ENCODE measurements at places on chromosomes 1 and 21.

DNA sequence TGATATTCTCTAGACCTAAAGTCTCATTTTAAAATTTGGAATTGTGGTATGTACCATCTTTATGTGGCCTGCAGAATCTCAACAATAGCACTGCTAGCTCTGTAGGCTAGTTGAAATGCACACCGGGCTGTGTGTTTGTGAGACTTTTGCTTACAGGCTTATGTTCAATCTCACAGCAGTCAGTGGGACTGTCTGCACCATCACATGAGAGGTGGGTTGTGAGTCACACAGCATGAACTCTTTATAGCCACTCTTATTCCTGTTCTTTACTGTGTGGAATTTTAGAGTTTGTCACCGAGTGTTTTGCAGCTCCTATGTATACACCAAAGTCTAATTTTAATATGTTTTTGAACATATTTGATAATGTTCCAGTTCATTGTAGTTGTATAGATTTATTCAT lies 74.6 kb downstream of the RASAL2 start:
- no peak for DNase-seq

- no peak for DNase-seq
Measured at GRCh38 chr21:14259747-14260146, 43.8 kb downstream of the RBM11 start.

GRCh38 chr1:19409477-19410341 lies 75.6 kb downstream of the CAPZB start:
- no peak for DNase-seq

GRCh38 chr1:153099461-153100045 lies 5.2 kb upstream of the SPRR2E start:
- DNase-seq = no peak

- no peak for DNase-seq
Measured at GRCh38 chr1:43238991-43239469, 30.8 kb upstream of the TMEM125 start.

DNA sequence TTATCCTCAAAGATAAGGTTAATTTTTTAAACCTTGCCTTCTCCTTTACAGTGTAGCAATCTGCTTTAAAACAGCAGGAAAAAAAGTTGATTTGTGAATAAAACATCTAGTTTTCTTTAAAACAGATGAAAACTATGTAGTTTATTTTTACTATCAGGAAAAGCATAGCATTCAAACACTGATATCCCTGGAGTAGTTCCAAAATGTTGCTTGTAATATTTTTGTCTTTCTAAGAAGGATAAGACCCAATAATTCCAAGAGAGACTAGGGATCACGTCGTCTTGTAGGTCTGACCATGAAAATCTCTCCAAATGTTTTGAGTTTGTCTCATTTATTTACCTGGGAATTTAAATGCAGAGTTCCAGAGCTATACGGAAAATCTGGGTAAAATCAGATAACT lies 204.0 kb downstream of the NTNG1 start:
- DNase-seq = no peak

- DNase-seq = no peak
Measured at GRCh38 chr1:111756124-111756513, 418 bp downstream of the DDX20 start.

DNA sequence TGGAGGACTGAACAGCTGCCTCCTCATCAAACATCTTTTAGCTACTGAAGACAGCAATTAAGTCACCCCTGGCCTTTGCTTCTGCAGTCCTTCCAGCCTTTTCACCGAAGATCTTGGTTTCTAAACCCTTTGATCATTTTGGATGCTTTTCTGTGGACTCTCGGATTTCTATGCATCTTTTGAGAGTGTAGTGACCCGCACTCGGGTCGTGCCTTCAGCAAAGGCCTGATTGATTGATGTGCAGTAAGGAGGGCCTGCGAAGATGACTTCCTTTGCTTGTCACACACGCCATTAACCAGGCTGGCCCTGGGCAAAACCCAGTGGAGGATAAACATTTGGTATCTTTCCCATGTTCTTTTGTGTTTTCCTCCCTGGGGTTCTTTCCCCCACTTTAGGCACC lies 157.5 kb upstream of the CD34 start:
- DNase-seq = no peak

DNA sequence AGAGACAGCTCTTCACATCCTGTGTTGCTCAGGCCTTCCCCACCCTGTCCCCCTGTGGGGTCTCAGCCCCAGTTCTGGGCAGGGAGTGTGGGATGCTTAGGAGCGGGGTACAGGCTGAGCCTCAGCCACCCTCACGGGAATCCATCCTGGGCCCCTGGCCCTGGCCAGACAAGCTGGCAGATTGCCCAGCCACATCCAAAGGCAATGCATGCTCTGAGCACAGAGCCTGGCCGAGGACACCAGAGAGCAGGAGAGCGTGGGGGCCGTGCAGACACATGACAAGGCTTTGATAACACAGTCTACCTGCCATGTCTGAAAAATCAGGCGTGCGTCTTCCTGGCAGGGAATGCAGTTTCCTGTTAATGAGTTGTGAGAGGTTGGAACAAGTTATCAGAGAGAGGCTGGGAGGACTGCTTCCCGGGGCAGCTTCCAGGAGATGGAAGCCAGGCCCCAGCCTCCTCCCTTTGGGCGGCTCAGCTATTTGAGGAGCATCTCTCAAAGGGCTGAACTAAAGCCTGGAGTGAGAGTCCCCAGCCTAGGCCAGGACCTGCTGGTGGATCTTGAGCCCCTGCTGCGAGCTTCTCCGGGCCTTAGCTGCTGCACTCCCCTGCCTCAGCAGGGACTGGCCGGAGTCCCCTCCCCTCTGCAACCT lies 72.2 kb upstream of the SELENON start:
- DNase-seq = no peak

DNA sequence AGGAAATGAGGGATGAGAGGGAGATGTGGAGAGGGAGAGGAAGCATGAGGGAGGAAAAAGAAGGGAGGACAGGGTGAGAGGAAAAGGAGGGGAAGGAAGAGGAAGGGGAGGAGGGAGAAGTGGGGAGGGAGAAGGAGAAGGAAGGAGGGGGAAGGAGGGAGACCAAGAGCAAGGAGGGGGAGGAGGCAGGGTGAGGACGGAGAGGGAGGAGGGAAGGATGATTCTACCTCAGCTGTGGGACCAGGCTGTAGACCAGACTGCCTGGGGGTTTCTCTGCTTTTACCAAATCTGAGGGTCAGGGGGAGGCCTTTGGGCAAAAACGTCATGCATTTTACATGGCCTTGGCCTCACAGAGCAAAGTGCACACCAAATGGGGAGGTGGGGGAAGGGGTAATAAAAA lies 94.5 kb downstream of the KCND3 start:
- DNase-seq = no peak

DNA sequence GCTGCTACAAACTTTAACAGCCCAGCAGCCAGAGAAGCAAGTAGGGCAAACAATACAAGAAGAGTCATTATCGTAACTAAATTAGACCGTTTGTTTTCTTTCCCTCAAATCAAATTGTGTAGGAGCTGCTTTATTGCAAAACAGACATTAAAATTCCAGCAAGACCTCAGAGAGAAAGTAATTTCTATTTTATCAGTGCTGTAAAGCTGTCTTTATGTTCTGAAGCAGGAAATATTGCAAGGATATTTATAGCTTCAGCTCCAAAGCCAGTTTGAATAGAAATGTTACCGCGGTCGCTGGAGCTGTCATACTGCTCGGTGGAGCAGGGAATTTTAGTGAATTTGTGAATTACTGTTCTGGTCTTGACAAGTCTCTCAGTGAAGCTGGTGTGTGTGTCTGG lies 503.8 kb upstream of the PLXNA2 start:
- DNase-seq = no peak

DNA sequence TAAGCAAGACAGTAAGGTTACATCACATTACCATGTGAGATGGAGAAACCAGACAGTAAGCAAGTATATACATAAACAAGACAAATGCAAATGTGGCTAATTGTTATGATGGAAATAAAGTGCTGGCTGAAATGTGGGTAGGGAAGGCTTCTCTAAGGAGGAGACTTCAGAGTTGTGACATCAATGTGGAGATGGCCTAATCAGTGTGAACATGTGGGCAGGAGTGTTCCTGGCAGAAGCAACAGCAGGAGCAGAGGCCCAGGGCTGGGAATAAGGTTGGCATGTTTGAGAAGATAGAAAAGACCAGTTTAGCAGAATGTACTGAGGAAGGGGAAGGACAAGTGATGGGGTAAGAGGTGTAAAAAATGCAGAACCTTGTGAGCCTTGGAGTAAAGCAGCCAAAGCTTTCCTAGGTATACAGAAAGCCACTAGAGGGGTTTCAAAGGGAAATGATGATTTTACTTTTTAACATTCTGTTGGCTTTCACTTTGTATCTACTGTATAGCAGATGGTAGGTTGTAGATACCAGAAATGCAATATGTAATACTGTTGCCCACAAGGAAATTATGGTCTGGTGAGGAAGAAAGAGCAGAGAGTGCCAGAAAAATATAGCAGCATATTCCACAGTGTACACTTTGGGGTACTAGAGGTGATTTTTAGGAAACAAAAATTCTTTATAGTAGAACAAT lies 197.4 kb downstream of the FGGY start:
- no peak for DNase-seq

DNA sequence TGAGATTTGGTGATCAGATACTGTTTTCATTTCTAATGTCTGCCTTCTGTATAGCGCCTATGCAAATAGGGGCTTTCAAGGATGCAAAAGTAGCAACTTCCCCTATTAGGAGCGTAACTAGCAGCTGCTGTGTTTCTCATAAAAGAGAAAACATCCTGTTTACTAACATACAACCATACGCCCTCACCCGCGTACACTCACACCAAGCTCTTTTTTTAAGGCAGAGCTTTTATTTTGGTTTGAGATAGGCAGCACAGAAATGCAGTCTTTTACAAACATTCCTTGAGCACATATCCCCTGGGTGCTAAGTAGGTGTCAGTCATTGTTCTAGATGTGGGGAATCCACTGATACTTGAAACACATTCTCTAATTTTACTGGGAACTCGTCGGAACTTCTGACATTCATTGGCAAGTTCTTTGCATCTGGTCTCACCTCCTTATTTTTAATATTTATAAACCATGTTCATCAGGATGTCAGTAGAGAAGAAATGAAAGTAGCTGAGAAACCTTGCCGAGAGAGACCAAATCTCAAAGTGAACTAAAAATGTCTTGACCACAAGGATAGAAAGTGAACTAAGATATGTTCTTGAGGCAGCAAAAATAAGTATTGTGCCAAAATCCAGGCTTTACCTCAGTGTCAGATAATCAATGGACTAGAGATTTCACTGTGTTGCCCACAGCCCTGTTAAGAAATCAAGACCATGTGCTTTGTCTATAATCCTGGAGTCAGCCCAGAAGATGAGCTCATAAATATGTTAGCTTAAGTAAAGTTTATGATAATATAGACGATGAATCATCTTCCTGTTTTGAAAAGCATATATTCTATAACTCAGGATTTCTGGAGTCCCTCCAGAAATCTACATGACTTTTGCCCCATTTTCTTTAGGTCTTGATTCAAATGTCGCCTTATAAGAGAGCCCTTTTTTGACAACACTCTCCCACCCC lies 350.9 kb downstream of the ST6GALNAC3 start:
- DNase-seq = no peak

DNA sequence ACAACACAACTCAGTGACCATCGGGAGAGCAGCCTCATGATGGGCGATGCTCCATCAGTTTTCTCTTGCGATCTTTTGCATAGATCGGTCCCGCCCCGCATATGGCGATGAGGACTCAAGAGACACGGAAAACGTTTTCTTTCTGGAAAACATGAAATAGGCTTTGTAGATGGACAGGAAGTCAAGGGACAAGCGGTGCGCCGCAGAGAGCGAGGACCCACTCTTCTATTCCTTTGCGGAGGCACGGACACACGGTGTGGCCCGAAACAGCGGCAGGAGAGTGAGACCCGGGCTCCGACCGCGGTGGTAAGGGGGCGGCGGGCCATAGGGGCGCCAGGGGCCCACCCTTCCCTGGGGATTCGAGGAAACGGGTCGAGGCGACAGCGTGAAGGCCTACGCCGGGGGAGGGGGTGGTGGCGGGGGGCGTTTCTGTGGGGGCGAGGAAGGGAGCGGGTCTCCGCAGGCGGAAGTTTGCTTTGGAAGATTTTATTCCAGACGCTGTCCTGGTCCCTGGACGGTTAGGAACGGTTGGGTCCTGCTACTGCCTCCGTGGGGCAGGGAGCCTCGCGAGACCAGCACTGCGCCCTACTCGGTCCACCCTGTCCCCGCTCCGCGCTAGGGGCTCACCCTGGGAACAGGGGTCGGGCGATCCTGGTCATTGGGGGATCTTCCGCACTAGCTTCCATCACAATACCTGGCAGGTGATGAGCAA lies 796 bp upstream of the TDRKH start:
- no peak for DNase-seq

DNA sequence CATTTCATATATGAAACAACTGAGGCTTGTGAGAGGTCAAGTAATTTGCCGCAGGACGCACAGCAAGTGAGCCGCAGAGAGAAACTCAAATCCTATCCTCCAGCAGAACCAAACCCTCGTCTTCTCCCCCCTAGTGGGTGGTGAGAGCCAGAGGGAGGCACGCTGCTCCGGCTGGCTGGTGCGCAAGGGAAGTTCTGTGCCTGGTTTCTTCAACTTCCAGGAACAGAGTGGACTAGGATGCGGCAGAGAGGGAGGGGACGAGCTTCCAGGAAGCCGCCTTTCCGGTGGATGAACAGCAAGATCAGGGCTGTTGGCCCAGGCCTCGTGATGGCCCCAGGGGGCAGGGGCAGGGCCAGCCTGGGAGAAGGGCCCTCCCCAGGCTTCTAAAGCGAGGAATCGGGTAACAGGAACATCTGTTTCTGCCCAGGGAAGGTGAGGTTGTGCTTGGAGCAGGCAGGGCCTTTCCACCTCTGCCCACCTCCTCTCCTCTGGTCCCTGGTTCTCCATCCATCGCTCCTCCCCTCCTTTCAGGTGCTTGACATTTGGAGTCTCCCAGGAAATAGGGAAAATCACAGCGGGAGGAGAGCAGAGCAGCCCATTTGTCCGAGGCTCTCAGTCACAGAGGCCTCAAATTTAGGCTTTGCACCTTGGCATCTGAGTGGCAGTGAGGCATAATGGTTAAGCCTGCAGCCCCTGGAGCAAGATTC lies 16.8 kb upstream of the PDIK1L start:
- no peak for DNase-seq

- DNase-seq = no peak
Measured at GRCh38 chr21:25243808-25244207, 363.5 kb downstream of the MRPL39 start.

DNA sequence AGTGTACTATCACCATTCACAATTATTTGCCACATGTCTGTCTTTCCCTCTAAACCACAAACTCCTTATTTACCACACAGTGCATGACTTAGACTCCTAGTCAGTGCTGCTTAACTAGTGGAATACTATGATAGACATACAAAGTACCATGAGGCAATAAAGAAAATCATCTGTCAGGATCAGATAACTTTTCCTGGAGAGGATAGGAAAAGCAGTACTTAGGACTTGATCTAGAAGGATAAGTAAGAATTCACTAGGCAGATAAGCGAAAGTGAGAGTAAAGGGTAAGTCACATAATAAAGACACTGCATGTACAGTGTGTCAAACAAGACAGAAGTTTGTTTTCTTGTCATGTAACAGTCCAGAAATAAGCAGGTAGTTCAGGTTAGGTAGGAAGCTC lies 21.2 kb upstream of the TSPAN1 start:
- no peak for DNase-seq

GRCh38 chr1:90107990-90108389 lies 113.1 kb downstream of the ZNF326 start:
- no peak for DNase-seq
